Lung (tissue), 17 donors: ENCODE measurements at places on chromosomes 16 and 17.

GRCh38 chr16:26050472-26050871 lies 358.7 kb downstream of the HS3ST4 start:
- DNase-seq, result no peak

DNA sequence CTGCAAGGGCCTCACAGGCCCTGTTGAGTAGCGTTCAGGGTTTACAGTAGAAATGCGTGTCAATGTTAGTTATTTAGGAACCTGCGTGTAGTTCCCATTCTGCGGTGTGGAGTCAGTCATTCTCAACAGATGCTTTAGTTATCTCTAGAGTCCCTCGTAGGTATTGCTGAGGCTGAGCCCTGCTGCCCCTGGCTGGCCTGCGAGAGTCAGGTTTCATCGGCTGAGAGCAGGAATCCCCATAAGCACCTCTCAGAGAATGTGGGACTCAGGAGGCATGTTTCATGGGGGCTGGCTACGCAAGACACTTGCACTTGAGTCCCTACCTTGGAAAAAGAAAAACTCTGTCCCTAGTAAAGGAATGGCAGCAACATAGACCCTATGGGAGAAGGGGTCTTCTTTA lies 347.5 kb upstream of the ASIC2 start:
- no peak for DNase-seq

DNA sequence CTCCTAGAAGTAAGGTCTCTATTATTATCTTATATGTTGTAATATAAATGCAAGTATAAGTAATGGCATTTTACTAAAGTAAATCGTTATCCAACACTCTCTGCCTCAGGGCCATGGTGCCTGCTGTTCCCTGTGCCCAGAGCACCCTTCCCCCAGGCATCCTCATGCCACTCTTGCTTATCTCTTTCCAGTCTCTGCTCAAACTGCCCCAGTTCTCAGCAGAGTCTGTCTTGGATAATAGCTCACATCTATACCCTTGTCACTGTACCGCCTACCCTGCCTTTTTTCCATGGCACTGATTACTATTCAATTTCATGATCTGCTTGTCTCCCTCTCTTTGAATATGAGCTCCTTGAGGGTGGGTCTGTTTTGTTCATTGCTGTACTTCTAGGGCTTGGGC lies 31.7 kb downstream of the CDH1 start:
- DNase-seq, result no peak

DNA sequence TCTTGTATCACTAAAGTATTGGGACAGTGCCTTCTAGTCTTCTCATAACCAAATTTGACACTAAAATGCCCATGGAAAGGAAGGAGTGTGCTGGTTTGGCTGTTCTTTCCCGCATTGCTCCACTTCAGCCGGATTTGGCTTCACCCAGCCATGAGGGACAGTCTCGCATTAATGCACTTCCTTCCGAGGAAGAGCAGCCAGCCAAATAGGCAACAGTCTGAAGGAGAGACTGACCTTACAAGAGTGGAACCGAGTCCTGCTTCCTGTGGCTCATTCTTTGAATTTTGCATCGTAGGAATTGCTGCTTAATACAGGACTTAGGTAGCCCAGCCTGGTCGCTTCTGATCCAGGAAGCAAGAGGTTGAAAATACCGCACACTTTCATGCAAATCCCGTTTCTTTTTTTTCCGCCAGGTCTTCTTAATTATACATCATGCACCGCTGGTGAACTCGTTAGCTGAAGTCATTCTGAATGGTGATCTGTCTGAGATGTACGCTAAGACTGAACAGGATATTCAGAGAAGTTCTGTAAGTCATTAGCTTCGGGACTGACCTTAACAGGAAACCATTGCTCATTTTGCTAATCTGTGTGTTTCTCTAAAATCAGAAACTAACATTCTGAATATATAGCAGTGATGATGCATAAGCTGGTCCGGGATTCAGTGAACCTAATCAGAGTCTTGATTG lies 38.2 kb downstream of the CLEC16A start:
- no peak for DNase-seq

GRCh38 chr17:75078284-75079022 lies 9.3 kb upstream of the SLC16A5 start:
- peak; percentile 61 for DNase-seq

- no peak for DNase-seq
Observed at GRCh38 chr17:81648707-81649085, 7.6 kb downstream of the PDE6G start.

- no peak for DNase-seq
Observed at GRCh38 chr16:27726621-27727261, 176.8 kb downstream of the KATNIP start.

DNA sequence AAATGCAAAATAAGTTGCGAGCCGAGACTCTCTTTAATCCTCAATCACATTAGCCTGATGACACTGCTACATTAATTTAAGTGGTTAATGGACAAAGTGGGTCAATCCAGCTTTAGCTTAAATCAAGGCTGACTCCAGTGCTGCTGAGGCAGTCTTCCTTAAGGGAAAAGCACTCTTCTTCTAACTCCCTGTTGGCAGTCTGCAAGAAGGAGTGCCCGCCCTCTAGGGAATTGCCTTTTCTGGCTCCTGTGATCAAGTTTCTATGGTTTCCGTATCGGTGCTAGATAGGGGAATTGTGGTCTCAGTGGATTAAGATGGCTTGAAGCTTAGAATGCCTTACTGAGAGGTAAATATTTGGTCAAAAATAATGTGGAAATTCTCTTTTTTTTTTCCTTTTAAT lies 41.0 kb downstream of the HS3ST3B1 start:
- peak; percentile 43 for DNase-seq

DNA sequence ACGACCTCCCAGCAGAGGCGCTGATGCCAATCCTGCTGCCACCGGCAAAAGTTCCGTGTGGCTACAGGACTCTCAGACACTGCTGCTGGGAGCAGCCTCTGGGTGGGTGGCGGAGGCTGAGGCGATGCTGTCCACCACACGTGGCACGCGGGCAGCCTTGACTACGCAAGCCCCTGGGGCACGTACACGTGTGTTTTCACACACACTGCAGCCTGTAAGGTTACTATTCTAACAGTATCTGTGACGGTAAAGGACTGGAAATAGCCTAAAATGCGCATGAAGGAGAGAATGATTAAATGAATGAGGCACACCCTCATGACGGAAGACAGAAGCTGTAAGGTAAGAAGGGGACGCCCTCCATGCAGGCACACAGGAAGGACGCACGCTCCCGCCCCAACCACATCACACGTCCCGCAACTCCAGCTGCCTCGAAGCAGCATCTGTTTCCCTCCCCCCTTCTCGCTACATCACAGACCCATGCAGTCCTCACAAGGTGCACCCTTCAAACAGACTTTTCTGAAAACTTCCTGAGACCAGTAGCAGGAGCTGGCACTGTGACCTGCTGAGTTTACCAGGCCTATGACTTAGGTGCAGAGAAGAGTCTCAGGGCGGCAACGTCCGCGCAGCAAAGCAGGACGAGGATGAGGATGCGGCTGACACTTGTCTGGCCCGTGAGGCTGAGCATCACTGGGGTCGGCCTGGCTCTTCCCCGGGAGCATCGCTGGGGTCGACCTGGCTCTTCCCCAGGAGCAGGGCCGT lies 28.7 kb upstream of the FASN start:
- no peak for DNase-seq

DNA sequence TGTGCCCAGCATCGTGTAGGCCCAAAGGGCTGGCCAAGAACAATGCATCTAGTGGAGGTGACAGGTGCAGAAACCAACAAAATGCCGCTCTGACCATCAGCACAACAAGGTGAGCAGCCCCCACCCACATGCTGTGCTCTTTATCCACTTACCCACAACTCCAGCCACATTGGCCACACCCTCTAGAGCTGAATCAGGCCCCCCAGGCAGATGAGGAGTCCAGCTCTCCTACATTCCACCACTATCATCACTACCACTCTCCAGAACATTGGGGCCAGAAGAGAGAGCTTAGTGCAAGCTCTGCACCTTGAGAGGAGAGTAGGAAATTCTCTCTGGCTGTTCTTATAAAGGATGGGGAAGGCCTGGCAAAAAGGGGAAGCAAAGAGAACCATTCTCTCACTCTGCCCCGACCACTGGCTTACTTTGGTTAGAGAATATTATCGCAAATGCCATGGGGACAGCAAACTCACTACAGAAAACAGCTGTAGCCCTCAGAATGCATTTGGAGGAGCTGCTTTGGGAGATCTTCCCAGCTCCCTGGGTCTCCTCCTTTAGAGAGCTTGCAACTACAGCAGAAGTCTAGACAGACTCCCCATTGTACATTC lies 75.0 kb downstream of the TMEM132E start:
- no peak for DNase-seq

- DNase-seq, result no peak
Observed at GRCh38 chr16:85544668-85545067, 68.5 kb upstream of the GSE1 start.

DNA sequence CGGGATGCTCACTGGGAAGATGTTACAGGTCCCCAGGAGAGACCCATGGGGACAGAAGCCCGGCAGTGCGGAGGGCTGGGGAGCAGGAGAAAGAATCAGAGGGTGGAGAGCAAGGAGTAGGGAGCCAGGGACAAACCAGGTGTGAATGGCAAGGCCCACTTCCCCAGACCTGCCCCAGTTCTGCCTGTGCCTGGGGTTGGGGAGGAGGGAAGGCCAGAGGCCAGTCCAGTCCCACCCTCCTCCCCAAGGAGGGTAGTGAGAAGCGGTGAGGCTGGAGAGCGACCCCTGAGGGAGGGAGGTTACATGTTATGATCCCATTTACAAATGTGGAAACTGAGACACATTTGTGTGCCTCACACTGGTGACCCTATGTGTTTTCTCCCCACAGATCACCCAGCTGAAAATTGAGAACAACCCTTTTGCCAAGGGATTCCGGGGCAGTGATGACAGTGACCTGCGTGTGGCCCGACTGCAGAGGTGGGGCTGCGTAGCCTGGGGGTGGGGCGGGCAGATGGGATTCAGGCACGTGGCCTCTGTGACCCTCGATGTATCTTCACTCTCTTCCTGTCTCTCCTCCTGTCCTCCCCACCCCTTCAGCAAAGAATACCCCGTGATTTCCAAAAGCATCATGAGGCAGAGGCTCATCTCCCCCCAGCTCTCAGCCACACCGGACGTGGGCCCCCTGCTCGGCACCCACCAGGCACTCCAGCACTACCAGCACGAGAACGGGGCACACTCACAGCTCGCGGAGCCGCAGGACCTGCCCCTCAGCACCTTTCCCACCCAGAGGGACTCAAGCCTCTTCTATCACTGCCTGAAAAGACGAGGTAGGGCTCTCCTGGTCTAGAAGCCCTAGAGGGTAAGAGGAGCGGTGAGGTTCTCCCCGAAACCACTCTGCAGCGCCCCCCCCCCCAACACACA lies 27.5 kb downstream of the TBX4 start:
- no peak for DNase-seq

DNA sequence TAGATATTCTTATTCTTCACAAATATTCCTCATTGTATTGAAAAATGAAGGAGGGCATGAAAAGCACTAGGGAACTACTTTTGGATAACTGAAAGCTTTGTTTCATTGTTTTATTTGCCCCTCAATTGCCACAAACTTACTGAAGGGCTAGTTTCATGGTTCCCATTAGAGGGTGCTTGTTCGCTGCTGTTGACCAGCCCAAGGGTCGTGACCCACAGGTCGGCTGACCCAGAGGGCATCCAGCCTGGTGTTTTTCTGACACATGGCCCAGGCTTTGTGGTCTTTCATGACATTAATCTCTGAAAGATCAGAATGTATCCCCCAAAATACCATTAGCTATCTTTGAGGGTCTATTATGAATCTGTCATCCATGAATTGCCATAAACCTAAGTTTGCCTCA lies 30.0 kb downstream of the DGKE start:
- no peak for DNase-seq

- DNase-seq, result peak; percentile 62
Observed at GRCh38 chr17:27296428-27296979, 2.6 kb downstream of the WSB1 start.

GRCh38 chr17:79609673-79610645 lies 892 bp downstream of the RBFOX3 start:
- no peak for DNase-seq

GRCh38 chr16:89475144-89475543 lies 15.2 kb downstream of the ANKRD11 start:
- DNase-seq, result no peak

DNA sequence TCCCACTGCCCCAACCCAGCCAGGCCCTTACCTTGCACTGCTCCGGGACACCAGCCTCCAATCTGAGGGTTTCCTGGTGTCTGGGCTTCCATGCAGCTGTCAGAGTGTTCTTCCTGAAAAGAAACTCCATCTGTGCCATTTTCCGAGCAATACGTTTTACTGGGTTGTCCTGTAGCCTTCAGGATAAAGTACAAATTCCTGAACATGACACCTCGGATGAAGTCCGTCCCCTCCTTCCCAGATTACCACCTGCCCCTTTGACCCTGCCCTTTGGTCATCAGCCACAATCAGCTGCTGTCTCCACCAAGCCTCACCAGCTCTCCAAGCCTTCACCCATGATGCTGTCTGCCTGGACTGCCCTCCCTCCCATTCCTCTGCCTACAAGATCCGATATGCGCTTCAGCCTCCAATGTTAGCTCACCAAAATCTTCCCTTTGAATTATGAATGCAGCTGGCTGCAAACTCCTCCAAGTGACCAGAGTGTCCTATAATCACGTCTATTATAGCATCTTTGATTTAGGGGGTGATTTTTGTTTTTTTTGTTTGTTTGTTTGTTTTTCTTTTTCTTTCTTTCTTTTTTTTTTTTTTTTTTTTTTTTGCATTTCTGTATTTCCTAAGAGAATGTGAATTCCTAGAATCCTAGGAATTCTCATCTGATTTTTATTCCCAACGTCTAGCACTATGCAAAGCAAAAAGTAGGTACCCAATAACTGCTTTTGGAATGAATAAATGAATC lies 60.6 kb upstream of the KIFC3 start:
- DNase-seq, result peak; percentile 13

- DNase-seq, result no peak
Observed at GRCh38 chr17:77245162-77245926, 104.6 kb downstream of the SEC14L1 start.

GRCh38 chr16:3542601-3543373 lies 34.4 kb downstream of the NLRC3 start:
- DNase-seq, result no peak

GRCh38 chr17:57186226-57187019 lies 69.9 kb upstream of the MSI2 start:
- no peak for DNase-seq
